Stimulated activated CD8-positive, alpha-beta memory T cell treated with anti-CD3 and anti-CD28 coated beads, Interleukin-2, amount 100 ng/mL, for 48 hours (primary cell): ENCODE measurements at places on chromosomes 12 and 14.

GRCh38 chr14:96058576-96059200 lies 19.5 kb downstream of the C14orf132 start:
- no peak for DNase-seq

DNA sequence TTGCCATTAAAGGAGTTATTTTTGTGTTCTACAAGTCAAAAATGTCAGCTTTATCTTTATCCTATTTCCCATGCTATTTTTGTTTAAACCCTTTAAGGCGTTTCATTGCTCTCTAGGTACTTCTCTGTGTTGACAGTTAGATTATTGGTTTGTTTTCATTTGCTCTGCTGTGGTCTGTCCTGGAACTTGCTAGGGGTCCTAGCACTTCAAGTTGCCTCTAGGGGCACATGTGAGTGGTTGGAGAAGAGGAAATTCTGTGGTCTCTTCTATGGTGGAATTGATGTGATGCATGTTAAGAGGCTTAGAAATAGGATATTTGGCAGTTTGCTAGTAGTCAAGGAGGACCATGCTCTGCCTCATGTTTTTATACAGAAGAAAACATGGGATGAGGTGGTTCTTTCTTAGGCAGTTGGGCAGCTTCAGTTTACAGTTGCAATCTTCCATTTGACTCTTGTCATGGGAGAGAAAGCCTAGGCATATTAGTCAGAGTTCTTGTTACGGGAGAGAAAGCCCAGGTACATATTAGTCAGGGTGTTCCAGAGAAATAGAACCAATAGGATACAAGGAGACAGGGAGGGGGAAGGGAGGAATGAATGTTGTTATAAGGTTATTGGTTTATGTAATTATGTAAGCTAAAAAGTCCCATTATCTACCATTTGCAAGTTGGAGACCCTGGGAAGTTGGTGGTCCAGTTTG lies 14.4 kb downstream of the TTLL5 start:
- no peak for DNase-seq

DNA sequence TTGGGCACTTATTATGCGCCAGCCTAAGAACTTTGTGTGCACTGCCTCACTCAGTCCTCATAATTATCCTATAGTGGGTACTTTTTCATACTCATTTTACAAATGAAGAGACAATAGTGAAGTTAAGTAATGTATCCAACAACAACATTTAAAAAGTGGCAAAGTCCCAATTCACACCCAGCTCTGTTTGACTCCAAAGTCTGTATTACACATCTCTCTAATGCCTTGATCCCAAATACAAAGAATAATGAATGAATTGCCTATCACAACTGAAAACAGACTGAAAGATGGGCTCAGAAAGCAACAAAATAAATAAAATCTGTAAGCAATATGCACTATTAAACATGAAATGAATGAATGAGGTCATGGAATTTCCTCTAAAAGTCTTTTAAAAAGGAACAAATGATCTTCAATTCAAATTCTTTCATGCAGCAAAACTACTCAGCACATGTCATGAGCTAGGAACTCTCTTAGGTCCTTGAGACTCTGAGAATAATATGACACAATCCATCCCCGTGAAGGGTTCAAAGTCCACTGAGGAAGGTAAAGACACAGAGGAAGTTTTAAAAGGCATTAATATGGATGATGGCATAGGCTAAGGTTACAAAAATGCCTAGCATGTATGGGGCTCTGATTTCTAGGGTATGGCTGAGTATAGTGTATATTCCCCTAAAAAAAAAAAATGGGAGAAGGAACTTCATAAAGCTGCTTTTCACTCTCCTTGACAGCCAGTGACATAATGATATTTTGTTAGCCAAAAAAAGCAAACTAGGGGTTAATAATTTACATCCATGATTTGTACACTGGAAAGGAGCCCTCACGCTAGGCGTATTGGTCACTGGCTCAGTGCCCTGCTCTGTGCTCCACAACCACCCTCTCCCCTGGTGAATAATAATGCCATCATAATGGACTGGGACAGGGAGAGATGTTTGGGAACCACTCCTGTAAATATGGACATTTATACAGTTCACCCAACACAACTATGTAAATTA lies 103.4 kb downstream of the SLC2A13 start:
- no peak for DNase-seq

- DNase-seq = no peak
These were observed 504.7 kb downstream of the LRFN5 start for GRCh38 chr14:42111355-42111754.

DNA sequence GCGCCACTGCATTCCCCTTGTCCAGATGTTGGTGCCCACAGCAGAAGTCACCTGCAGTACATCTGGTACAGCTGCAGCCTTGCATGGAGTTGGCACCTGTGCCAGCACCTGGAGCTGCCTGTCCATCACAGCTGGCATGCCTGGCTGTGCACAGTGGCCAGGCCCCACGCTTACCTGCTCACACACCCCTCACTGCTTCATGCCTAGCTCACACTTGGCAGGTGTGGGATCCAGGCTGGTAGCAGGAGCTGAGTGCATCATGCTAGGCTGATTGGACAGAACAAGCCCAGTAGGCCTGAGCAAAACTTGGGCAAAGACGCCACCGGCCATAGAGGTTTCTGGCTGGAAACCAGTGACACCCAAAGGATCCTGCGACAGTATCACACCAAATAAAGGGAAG lies 402.8 kb downstream of the FOXG1 start:
- no peak for DNase-seq

- no peak for DNase-seq
These were observed 38.2 kb upstream of the OAS1 start for GRCh38 chr12:112868459-112869041.

DNA sequence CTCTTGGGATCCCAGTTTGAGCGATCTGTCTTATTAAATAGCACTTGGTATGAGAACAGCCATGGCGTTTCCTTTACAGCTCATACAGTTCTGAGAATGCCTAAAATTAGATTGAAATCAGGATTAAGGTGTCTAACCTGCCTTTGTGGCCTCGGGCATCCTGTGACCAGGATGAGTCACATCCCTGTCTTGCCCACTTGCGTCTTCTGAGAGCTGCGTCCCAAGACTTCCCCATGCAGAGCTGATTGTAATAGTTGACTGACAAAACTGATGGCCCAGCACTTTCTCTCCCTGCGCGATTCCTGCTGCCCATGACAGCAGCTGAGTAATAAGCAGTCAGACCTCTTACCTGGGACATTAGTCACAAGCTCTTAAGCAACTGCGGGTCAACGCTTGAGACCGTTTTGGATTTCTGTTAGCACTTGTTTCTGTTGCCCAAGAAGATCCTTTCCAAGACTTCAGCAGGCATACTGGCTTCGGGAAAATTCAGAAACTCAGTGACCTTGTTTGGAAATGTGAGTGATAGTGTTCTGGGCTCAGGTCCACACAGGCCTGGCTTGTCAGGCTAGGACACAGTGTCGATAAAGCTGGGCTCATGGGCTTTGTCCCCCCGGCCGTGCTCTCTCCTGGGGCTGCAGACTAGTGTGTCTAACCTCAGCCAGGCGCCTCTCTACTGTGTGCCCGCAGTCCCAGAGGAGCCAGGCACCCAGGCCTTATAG lies 169.9 kb upstream of the HIF1A start:
- peak; percentile 62 for DNase-seq

DNA sequence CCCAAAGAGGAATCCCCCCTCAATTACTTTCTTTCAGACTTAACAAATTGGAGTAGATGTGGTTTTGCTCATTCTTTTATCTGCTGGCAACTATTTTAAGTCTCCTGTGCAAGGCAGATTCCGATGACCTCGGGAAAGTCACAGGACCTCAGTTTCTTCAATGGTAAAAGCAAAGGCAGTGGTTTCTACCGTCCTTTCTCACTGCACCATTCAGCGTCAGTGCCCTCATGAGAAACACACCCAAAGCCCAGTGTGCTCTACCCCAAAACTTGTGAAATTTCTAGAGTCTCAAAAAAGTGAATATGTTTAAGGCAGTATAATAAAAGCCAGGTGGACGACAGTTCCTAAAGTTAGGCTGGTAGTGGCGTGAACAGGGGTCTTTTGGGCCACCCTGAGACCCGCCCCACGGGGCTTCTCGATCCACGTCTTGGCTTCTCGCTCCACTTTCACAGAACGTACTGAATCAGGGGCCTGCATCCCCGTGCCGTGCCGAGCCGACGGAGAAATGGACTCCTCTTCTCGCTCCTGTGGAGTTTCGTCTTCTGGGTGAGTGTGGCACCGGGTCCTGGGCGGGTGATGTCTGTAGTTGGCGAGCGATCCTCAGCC lies 1.3 kb upstream of the ARHGAP5 start:
- peak; percentile 2 for DNase-seq

DNA sequence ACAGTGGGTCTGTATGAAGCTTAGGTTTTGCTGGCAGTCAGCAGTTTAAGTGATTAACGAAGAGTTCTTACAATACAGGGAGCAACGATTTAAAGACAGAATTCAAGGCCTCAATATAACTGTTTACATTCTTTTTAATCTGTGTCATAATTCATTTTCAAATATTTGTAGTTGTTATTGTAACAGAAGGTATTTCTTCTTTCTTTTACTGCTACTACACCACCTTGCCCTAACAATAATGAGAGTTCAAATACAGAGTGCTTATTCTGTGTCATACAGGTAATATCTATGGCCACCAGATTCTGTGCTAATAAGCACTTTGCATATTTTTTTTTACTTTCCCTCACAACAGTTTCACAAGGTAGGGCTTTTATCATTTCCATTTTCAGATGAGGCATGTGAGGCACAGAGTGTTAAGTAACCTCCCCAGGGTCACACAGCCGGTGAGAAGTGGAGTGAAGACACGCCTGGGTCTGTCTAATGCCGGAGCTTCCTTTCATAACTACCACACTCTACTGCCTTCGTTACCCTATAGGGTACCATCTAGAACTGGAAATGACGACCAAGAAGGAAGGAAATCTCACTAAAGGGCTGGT lies 81.9 kb downstream of the PELI2 start:
- DNase-seq = no peak

DNA sequence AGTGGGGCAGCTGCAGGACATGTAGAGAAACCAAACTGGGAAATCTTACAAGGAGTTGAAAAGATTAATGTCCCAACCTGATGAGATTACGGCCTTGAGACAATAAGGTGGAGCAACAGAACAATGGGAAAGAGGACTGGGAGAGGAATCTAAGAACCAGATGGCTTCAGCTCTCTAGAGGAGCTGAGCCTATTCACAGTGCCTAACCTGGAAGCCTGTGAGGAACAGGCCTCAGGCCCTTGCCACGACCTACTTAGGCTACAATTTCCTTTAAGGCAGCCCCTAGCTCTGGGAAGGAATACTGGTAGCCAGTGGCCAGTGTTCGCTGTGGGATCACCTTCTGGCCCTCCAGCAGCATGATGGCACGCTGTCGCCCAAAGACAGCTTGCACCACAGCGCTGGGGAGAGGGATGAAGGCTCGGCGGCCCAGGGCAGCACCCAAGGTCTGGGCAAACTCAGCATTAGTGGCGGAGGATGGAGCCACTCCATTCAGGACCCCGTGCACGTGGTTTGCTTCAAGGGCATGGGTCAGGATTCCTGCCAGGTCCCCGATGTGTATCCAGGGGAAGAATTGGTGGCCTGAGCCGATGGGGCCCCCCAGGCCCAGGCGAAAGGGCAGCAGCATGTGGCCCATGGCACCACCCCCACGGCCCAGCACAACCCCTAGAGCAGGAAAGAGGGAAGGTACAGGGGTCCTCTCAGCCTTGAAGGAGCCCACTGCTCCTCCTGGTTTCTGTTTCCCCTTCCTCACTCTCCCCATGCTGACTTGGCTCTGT lies 2.6 kb downstream of the SDR39U1 start:
- no peak for DNase-seq

GRCh38 chr12:2225696-2226095 lies 172.9 kb downstream of the CACNA1C start:
- no peak for DNase-seq

DNA sequence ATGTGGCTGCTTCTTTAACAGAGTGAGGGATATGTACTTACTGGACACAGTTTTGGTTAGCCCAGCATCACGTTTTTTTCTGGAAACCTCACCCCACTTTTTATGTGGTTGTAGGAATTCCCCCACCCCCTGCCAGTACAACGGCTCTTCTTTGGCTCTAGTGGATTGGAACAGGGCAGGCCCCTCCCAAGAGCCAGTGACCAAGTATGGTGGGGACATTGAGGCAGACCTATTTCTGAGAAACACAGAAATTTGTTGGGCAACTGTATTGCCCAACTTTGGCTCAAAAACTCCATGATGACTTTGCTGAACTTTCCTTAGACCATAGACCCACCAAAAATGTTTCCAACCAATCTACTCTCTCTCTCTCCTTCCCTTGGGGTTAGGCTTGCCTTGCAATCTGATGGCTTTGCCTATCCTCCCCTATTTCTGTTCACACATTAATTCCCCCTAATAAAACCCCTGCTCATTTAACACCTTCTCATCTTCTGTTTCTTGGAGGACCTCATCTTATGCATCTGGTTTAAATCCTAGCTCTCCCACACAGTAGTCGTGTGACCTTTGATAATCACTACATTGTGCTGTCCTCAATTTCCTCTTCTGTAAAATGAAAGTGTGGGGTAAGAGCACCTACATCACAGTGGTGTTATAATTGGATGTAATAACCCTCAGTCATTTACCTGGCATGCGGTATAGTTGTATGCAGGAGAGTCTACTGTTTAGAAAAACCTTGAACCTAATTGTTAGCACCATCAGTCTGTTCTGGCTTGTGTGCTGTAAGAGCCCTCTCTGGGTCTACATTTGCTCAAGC lies 71.7 kb downstream of the IGF1 start:
- DNase-seq = no peak

DNA sequence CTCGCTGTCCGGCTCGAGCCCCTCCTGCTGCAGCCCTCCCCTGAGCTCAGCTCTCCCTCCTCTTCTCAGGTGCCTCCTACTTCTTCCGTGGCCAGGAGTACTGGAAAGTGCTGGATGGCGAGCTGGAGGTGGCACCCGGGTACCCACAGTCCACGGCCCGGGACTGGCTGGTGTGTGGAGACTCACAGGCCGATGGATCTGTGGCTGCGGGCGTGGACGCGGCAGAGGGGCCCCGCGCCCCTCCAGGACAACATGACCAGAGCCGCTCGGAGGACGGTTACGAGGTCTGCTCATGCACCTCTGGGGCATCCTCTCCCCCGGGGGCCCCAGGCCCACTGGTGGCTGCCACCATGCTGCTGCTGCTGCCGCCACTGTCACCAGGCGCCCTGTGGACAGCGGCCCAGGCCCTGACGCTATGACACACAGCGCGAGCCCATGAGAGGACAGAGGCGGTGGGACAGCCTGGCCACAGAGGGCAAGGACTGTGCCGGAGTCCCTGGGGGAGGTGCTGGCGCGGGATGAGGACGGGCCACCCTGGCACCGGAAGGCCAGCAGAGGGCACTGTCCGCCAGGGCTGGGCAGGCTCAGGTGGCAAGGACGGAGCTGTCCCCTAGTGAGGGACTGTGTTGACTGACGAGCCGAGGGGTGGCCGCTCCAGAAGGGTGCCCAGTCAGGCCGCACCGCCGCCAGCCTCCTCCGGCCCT lies 22.8 kb downstream of the MMP17 start:
- DNase-seq = no peak

DNA sequence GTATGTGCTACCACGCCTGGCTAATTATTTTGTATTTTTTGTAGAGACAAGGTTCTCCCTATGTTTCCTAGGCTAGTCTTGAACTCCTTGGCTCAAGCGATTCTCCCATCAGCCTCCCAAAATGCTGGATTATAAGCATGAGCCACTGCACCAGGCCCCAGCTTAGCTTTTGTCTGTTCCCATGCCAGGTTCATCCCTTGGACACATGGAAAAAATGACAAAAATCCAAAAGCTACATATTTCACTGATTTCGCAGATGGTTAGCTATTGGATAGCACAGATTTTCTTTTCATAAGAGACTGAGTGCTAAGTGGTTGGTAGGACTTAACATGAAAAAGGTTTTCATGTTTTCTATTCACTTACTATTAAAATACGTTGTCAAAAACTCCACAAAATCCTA lies 286.6 kb upstream of the KITLG start:
- DNase-seq = no peak

GRCh38 chr12:27048822-27049752 lies 26.7 kb downstream of the MED21 start:
- DNase-seq = no peak

GRCh38 chr14:100548939-100549338 lies 38.3 kb downstream of the BEGAIN start:
- DNase-seq = no peak
